ENCODE measurements at places on chromosomes 3 and 15.

- no peak for DNase-seq
These were observed 93.4 kb upstream of the PLXNA1 start for GRCh38 chr3:126889276-126890201.

DNA sequence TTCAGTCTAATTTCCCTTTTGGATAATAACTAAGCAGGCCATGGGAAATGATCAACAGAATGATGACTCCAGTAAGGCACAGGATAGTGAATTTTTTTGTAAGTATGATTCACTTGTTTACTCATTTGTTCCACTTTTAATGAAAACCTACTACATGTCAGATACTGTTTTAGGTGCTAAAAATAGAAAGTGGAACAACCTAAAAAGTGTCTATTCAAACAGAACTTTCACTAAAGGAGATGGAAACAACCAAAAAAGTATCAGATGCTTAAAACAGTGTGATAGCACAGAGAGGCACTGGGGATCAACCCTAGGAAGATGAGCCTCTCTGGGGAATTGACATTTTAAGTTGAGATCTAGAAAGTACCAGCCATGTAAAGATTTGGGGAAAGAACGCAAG lies 11.1 kb downstream of the RYK start:
- no peak for DNase-seq

DNA sequence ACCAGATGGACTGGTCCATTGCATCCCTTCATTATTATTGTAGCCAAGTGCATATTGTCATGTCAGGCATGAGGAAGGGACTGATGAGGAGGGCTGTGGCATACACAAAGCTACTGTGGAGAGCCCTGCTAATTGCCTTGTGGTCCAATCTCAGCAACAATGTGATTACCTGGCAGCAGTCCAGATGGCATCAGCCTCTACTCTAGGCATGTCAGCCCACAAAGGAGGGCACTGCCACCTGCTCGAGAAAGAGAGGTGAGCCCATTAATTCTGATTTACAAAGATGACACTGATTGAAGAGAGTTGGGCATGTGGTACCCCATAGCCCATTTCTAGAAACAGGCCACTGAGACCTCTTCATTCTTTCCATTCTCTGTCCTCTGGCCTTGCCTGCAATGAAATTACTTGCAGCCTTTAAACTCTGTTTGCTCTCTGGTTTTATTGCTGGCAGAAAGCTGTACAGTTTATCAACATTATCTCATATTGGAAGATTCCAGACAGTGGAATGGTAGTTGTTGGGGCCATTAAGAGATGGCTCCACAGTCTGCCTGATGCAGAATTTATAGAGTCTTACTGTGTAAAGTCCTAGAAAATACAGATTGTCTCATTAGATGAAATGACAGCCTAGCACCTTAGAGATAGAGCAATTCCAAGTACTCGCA lies 307.7 kb downstream of the ARPP21 start:
- DNase-seq, result no peak

- no peak for DNase-seq
These were observed 273.4 kb downstream of the IGSF11 start for GRCh38 chr3:118761291-118761606.

GRCh38 chr3:20066850-20067617 lies 26.8 kb downstream of the KAT2B start:
- DNase-seq, result no peak

- no peak for DNase-seq
These were observed 403.3 kb upstream of the THBS1 start for GRCh38 chr15:39177561-39177960.

GRCh38 chr3:194816748-194817591 lies 131.3 kb downstream of the FAM43A start:
- no peak for DNase-seq

GRCh38 chr3:16496008-16496407 lies 17.5 kb downstream of the RFTN1 start:
- DNase-seq, result no peak

DNA sequence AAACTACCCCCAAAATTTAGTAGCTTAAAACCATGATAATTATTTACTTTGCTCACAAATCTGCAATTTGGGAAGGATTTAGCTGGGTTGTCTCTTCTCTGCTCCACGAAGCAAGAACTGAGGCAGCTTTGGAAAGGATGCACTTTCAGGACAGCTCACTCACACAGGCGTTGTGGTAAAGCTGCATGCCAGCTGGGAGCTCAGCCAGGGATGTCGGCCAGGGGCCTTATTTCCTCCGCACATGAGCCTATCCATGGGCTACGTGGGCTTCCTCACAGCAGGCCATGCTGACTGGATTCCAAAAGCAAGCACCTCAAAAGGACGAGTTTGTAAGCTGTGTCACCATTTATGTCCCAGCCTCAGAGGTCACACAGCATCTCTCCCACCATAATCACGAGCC lies 301.3 kb upstream of the IGF1R start:
- DNase-seq, result no peak

DNA sequence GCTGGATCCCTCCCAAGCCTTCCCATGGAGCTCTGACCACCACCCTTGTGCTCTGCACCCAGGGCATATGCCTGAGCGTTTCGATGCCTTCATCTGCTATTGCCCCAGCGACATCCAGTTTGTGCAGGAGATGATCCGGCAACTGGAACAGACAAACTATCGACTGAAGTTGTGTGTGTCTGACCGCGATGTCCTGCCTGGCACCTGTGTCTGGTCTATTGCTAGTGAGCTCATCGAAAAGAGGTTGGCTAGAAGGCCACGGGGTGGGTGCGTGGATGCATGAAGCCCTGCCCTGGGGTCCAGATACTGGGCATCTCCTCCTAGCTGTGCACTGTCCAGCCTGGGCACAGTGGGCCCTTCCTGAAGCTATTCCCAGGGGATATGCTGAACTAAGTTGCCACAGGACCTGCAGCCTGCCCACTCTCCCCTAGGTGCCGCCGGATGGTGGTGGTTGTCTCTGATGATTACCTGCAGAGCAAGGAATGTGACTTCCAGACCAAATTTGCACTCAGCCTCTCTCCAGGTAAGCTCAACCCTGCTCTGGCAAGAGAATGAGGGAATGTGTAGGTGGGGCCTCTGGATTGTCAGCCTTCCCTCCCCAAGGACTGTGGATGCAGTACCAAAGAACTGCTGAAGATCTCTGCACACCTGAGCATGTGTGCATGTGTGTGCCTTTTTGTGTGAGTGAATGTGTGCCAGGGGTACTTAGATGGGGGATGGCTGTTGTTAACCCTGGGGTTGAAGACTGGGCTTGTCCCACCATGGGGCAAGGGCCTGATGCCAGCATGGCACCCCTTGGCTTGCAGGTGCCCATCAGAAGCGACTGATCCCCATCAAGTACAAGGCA lies 2.1 kb downstream of the MYD88 start:
- DNase-seq, result no peak
